ENCODE measurements at places on chromosomes 3 and 15. TPM values are rescaled to one million over a fixed set of nuclear protein-coding genes. Genes with fewer than 3 reads are reported as not detected.

Gene OR5H15
- not detected for total RNA-seq

Gene SEMA5B
- total RNA-seq: 3.2 TPM

DNA sequence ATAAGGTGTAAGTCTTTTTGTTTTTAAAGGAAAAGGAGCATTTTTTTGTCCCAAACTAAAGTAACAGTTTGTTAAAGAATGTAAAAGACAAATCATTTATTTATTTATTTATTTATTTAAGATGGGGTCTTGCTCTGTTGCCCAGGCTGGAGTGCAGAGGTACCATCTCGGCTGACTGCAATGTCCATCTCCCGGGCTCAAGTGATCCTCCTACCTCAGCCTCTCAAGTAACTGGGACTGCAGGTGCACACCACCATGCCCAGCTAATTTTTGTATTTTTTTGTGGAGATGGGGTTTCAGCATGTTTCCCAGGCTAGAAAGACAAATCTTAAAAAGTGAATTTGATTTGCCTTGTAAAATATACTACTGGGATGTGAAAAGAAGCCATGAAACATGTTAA, 86.3 kb upstream of the PLXND1 start:
- DNase-seq: no peak

Gene NRG4
- total RNA-seq: not detected

Gene IQCF5
- total RNA-seq: not detected

DNA sequence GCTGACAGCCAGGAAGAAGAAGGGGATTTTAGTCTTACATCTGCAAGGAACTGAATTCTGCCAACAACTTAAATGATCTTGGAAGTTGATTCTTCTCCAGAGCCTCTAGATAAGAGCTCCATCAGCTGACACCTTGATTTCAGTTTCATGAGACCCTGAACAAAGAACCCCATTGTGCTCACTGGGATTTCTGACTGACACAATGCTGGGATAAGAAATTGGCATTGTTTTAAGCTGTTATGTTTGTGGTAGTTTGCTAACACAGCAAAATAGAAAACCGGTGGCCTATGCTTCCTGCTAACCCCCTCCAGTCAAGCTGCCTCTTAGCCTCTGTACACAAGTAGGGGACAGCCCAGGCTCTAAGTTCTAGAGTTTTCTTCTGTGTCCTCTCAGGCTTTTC, 36.2 kb downstream of the MASP1 start:
- DNase-seq: no peak

DNA sequence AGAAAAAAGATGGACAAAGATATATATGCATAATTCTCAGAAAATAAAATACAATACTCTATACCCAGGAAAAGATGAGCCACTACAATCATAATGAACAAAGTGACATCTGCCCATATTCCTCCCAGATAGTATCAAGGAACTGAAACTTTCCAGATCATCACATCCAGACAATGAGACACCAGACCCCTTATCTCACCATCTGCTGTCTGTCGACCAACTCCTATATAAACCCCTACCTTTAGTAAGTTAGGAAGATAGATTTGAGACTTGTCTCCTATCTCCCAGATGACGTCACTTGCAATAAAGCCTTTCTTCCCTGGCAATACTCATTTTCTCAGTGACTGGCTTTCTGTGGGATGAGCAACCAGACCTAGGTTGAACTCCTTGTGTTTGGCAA, 1071.6 kb downstream of the PLOD2 start:
- DNase-seq: no peak

Gene OXSR1
- total RNA-seq: 31.0 TPM

GRCh38 chr3:12159227-12159601, 502 bp upstream of the TIMP4 start:
- DNase-seq: no peak

DNA sequence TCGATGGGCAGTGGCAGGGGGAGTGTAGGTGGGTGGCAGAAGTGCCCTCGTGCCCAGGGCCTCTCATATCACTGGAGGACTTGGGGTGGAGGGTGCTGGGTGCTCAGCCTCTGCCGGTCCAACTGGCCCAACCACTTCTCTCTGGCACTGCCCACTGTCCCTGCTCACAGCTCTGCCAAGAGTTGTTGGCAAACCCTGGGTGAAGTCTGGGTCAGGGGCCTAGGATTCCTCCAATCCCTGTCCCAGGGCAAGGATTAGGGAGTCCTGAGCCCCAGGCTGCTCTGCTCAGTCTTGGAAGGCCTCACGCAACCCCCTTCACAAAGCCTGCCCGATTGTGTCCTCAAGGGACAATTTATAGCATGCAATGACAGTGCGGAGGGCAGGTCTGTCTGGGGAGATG, 5.2 kb upstream of the PRKCD start:
- DNase-seq: no peak

Gene INAFM2
- 79.2 TPM for total RNA-seq

GRCh38 chr3:171976526-171976925, 62.9 kb upstream of the FNDC3B start:
- DNase-seq: no peak

DNA sequence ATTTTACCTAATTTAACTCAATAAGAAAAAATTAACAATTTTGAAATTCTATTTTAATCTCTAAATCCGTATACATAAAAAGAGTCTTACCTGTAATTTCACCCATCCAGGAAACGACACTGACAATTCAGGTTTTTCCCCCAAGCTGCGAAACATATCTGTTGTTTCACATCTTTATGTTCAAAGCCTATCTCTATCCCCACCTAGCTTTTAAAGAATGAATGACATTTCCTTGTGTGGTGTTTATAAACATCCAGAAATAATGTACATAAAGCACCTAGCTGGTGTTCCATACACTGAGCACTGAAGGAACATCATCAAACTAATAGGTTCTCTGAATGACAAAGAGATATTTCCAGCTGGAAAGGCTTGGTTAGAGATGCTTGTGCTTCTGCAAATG, 867.8 kb downstream of the SQOR start:
- DNase-seq: no peak

DNA sequence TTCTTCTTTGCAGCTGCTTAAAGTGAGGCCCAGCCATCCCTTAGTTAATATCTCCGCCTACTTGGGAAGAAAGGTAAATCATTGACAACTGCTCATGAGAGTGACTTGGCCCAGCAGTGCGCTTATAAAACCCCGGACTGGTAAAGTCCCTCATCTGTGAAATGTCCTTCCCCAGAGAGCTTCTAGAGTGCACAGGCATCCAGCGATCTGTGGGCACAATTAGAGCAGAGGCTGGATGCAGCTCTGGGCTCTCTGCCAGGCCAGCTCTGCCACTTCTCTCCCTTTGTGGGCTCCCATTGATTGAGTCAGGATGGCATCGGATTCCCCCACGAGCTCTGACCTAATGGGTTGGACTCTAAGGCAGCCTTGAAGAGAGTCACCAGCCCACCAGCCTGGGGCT, 219.0 kb upstream of the LINGO1 start:
- DNase-seq: no peak

DNA sequence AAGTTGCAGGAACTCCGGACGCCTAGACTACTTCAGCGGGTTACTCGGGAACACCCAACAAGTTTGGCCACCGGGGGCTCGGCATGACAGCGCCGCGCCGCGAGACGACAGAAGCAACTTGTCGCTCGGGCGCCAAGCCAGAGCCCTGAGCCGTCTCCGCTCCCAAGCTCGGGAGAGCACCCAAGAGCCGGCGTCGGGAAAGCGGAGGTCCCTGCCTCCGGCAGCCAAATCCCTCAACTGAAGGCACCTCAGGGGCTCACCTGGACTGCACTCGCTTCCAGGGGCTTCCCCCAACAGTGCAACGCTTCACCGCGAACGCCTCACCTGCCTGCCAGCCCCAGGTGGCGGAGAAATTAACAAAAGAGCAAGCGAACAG, 640 bp downstream of the MB21D2 start:
- no peak for DNase-seq

DNA sequence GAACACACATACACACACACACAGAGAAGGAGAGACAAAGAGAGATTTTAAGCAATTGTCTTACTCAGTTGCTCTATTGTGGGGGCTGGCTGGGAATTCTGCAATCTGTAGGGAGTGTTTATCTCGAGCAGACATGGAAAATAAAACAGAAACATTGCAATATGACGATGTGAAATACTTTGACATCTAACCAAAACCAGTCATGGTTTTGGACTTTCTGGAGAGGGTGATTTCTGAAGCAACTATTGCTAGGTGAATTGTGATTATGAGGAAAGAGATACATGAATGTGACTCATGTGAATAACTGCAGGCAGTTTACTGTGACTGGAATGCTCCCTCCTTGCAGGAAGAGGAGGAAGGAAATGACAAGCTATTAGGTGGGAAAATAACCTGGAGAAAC, 12.3 kb upstream of the PHLDB2 start:
- DNase-seq: no peak

Gene C3orf49
- not detected for total RNA-seq

Gene DNASE1L3
- total RNA-seq: 2.3 TPM

DNA sequence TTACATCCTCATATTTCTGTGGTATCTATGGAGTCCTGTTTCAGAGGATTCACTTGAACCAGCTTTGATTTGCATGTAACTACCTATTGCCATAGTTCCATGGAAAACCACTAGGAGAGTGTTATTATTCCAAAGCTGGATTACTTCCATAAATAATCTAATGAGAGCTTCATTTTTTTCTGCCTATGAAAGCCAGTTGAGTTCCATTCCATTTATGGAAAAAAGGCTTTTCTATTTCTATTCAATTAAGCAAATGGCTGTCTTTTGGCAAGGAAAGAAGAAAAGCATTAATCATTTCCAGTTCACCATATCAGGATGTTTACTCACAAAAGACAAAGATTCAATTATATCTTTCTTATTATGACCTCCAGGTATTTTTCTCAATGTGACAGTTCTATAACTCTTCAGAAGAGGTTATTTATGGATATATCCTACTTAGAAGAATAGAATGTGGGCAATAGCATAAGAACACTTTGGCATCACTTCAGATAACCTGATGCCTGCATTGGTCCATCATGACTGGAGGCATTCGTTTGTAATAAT, 259.9 kb upstream of the ZPLD1 start:
- DNase-seq: no peak

Gene DAZL
- total RNA-seq: not detected

Gene LMAN1L
- total RNA-seq: not detected

- DNase-seq: no peak
Measured at GRCh38 chr3:41716471-41716870, 245.4 kb downstream of the ULK4 start.

GRCh38 chr3:126834596-126835471, 130.8 kb downstream of the CHCHD6 start:
- DNase-seq: no peak

- DNase-seq: no peak
Measured at GRCh38 chr3:27963519-27963918, 241.4 kb upstream of the EOMES start.

- DNase-seq: no peak
Measured at GRCh38 chr3:96900566-96900965, 86.2 kb downstream of the EPHA6 start.

GRCh38 chr15:66834881-66835878, 133.1 kb downstream of the SMAD6 start:
- no peak for DNase-seq

All from thoracic aorta (tissue), 2 donors.